Activated gamma-delta T cell treated with Interleukin-2 at 50 U/mL for 16 hours (primary cell): ENCODE measurements at places on chromosomes 4 and X.

- DNase-seq = no peak
Observed at GRCh38 chr4:18957716-18958115, 936.2 kb upstream of the LCORL start.

- no peak for DNase-seq
Observed at GRCh38 chr4:64146030-64146429, 263.2 kb downstream of the TECRL start.

DNA sequence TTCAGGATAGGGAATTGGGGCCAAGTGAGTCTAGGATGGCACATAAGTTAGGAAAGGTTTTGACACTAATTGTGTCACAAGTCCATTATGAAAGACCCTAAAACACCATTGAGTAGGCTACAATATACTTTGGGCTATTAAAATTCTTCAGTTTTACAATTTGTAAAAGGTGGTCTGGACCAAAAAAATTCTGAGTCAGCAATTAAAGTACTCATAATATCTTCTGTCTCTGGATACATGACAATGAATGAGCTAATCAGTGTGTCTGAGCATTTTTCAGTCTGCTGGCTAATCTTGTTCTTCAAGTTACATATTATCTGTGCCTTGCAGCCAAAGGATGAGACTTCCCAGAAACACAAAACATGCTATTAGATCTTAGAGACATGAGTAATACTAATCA is 14.3 kb downstream of the ARMCX1 start:
- no peak for DNase-seq

DNA sequence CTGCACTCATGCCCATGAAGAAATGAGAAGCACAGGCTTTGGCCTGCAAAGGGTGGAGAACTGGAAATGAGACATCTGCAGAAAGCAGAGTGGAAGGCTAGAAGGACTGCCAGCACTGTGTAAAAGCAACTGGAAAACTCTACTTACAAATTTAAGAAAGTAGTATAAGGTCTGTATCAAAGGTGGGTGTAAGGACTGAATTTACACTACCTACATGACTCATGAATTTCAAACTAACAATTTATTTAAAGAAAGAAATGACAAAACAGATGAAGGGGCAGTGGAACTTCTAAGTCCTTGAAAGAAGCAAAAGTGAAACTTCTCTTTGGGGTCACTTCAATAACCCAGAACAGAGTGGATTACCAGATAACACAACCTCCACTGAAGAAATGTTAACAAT is 71.2 kb downstream of the SLC10A7 start:
- no peak for DNase-seq

DNA sequence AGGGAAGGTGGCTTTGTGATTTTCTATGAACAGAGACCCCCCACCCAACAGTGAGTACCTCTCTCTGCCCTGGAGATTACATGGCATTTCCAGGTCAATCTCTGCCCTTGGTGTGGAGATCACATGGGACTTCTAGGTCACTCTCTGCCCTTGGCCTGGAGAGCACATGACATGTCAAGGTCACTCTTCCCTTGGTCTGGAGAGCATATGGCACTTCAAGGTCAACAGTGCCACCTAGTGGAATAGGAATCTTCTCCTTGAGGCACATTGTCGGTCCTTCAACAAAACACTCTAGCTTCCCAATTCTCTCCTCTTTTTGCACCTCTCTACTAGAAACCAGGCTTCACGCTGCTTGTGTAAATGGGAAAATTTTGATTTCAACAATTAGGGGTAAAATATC is 66.2 kb upstream of the TACR3 start:
- no peak for DNase-seq

- no peak for DNase-seq
Observed at GRCh38 chrX:124895947-124896346, 423.7 kb upstream of the TEX13C start.

DNA sequence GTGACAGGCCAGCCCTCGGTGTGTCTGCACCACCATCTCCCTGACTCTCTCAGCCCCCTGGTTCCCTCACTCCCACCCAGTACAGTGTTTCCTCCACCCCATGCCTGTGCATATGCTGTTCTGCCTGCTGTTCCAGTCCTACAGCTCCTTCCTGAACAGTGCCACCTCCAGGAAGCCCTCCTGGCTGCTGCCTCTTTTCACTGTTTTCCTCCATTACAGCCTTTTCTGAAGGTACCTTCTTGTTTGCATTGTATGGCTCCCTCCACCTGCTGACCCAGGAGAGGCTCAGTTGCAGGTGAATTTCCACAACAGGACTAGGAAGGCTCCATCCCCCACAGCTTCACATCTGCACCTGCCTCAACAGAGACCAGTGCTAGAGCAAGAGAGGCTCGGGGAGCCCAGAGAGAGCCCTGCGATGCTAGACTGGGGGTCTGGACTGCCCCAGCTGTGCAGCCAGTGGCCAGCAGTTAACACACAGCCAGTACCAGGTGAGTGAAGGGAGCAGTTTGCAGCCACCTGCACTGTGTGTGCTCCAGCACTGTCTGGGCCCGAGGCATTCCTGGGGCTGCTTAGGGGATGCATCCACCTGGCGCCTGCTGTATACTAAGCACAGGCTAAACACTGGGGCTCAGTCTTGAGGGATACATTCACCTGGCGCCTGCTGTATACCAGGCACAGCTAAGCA is 92.0 kb downstream of the ADRA2C start:
- no peak for DNase-seq

DNA sequence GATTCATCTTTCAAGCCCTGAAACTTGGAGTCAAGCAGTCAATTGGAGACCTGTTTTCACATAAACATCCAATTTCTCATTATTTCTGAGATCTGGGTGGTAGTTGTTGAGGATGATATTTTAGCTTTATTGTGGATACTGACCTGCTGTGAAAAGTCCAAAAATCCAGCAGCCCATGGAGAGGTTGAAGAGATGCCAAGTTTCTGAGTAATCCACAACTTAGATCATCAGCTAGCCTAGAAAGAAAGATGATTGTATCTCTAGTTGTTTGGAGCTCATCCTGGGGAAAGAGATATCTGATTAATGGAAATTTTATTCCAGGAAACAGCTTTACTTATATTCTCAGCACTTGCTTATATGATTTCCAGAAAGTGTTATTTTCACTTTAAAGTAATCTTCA is 48.6 kb upstream of the DCX start:
- DNase-seq = no peak

DNA sequence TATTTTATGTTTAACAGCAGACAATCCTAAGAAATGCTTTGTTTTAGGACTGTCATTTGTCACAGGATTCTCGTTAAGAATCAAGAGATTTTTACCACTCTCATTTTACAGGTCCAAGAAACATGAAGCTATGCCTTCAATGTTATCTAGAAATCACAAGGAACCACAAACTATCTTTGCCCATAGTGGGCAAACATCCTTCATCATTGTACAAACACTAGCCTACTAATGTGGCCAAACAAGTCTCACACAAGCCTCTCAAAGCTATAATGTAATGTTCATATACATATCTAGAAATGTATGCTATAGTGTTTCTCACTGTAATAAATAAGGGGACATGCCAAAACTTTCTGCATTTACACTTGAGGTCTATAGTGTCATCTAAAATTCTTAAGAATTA is 26.8 kb downstream of the ZMAT1 start:
- no peak for DNase-seq
